ENCODE measurements at places on chromosomes 5 and 9. TPM values are rescaled to one million over a fixed set of nuclear protein-coding genes. Genes with fewer than 3 reads are reported as not detected.

- H3K27me3 ChIP-seq, result no peaks in the 10 kb centered on the region
- H3K27ac ChIP-seq, result no peak overlapping the region
- no peak for DNase-seq
- H3K4me3 ChIP-seq, result no peak overlapping the region
- H3K36me3 ChIP-seq, result no peaks in the 10 kb centered on the region
- H3K4me1 ChIP-seq, result peaks cover 20% of the 10 kb centered on the region
Measured at GRCh38 chr9:91567642-91568274, 144.1 kb upstream of the NFIL3 start.

- H3K27ac ChIP-seq, result no peak overlapping the region
- H3K4me3 ChIP-seq, result no peak overlapping the region
- DNase-seq, result peak; percentile 59
- no peaks in the 10 kb centered on the region for H3K27me3 ChIP-seq
- no peaks in the 10 kb centered on the region for H3K4me1 ChIP-seq
- no peaks in the 10 kb centered on the region for H3K36me3 ChIP-seq
Measured at GRCh38 chr5:96344678-96345577, 88.1 kb downstream of the PCSK1 start.

- H3K27me3 ChIP-seq, result no peaks in the 10 kb centered on the region
- no peak overlapping the region for H3K4me3 ChIP-seq
- H3K4me1 ChIP-seq, result peaks cover 36% of the 10 kb centered on the region
Measured at GRCh38 chr9:129138476-129139232, 27.4 kb downstream of the PTPA start.

DNA sequence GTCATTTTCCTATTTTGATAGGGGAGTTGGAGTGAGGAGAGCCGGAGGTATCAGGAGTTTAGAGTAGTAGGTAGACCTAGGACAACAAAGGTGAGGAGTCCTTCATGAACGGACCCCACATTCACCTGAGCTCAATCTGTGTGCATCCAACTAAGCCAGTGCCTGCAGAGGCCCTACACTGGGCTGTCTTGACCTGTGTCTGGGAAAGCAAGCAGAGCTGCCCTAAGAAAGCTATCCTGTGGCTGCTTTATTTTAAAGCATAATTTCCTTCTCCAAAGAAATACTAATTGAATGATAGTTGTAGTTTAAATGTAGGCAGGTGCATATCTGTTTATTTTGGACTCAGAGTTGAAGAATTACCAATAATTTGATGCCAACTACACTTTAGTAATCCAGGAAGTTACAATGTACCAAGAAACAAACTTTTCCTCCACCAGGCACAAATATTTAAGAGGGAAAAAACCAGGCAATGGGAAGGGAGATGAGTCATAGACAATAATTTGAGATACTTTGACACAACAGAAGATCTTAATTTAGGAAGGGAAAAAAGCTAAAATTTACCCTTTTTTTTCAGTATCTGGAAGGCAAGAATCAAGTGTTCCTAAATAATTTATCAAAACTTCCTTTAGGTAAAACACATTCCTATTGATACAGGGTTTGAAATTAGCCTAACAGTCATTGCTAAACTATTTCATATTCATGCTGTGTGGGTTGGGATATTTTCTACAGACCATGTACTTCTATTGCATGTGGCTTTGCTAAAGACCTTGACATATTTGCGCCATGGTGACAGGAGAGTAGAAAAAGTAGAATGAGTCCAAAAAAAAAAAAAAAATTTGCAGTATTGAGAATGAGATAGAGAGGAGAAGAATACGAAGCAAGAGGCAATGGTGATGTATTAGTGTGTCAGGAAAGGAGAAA is 376.6 kb upstream of the TUSC1 start:
- no peaks in the 10 kb centered on the region for H3K27me3 ChIP-seq
- DNase-seq, result no peak
- no peak overlapping the region for H3K4me3 ChIP-seq
- no peaks in the 10 kb centered on the region for H3K4me1 ChIP-seq

GRCh38 chr9:120281665-120282064 is 298.3 kb downstream of the CDK5RAP2 start:
- H3K4me3 ChIP-seq, result no peak overlapping the region
- H3K27ac ChIP-seq, result no peak overlapping the region
- H3K27me3 ChIP-seq, result no peaks in the 10 kb centered on the region
- DNase-seq, result no peak

GRCh38 chr5:79567926-79568549 is 44.2 kb upstream of the TENT2 start:
- H3K4me3 ChIP-seq, result no peak overlapping the region
- H3K27me3 ChIP-seq, result no peaks in the 10 kb centered on the region
- H3K27ac ChIP-seq, result no peak overlapping the region
- no peaks in the 10 kb centered on the region for H3K36me3 ChIP-seq
- peaks cover 34% of the 10 kb centered on the region for H3K4me1 ChIP-seq

DNA sequence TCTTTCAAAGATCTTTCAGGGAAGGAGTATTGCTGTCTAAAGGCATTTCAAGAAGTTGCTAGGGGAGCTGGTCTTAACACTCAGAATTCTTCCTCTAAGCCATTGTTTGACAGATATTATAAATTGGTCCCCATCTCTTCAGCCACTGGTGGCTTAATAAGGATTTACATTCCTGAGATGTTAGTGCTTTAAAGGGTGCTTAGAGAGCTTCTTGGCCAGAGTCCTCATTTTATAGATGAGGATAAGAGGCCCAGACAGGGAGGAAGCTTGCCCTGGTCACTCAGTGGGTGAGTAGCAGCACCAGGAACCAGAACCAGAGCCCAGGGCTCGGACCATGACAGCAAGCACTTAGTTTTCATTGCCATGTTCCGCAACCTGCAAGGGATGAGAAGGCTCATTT is 53.2 kb downstream of the GALNT10 start:
- H3K27ac ChIP-seq, result no peak overlapping the region
- peaks cover 39% of the 10 kb centered on the region for H3K4me1 ChIP-seq
- H3K27me3 ChIP-seq, result no peaks in the 10 kb centered on the region
- H3K4me3 ChIP-seq, result no peak overlapping the region
- DNase-seq, result peak; percentile 31
- no peaks in the 10 kb centered on the region for H3K36me3 ChIP-seq

- H3K36me3 ChIP-seq, result no peaks in the 10 kb centered on the region
- H3K4me3 ChIP-seq, result no peak overlapping the region
- H3K4me1 ChIP-seq, result peaks cover 5% of the 10 kb centered on the region
- DNase-seq, result no peak
Measured at GRCh38 chr5:135978212-135978631, 23.4 kb upstream of the LECT2 start.

ZMYND19 gene
- total RNA-seq, result 34.4 TPM

PCDHGA5 gene
- 0.71 TPM for total RNA-seq
